ENCODE measurements at places on chromosomes 3 and 15. TPM values are rescaled to one million over a fixed set of nuclear protein-coding genes. Genes with fewer than 3 reads are reported as not detected.

The OR5K2 gene
- not detected for total RNA-seq

The GRM2 gene
- 0.51 TPM for total RNA-seq

The ALDH1A3 gene
- total RNA-seq = 5.8 TPM

The SLC25A36 gene
- 37.4 TPM for total RNA-seq

DNA sequence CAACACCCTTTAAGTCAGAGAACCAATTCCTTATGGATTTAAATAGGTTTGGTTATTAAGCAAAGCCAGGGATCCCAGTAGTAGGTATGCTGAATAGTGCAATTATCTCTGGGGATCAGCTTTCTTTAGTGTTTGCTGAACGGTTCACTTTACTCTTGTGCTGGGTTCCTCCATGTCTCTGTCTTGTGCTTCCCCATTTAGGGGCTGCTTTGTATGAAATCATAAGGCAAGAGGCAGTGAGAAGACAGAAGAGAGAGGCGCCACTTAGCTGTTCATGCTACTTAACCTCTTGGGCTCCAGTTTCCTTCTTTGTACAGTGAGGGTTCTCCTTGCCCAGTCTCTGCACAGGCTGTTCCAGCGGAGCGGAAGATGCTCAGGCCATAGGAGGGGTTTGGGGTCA, 3.5 kb downstream of the ST6GAL1 start:
- H3K27ac ChIP-seq = no peak overlapping the region
- H3K27me3 ChIP-seq = no peaks in the 10 kb centered on the region
- no peak overlapping the region for H3K4me3 ChIP-seq
- DNase-seq = no peak

DNA sequence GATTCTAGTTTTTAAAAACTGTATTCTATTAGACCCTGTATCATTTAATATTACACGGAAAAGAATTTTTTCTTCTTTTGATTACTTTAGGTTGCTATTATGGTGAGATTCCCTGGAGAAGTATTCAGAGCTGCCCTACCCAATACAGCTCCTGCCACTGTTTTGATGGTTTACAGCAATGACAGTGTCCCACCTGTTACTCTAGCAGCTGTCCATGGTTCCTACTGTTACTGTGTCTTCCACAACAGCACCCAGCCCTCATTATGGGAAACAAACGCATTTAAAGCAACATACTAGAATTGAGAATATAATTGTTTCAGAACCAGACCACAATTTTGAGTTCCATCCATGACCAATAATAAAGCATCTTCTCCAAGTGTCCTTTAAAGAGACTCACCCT, 450.7 kb downstream of the SHQ1 start:
- no peak overlapping the region for H3K27ac ChIP-seq
- H3K4me1 ChIP-seq = no peaks in the 10 kb centered on the region
- no peak for DNase-seq

GRCh38 chr15:78837543-78837942, 26.3 kb upstream of the ADAMTS7 start:
- H3K36me3 ChIP-seq = no peaks in the 10 kb centered on the region
- H3K27ac ChIP-seq = no peak overlapping the region
- H3K4me1 ChIP-seq = no peaks in the 10 kb centered on the region

GRCh38 chr15:98350276-98350675, 298.1 kb upstream of the IGF1R start:
- no peaks in the 10 kb centered on the region for H3K36me3 ChIP-seq
- no peak for DNase-seq
- H3K4me1 ChIP-seq = no peaks in the 10 kb centered on the region
- no peak overlapping the region for H3K27ac ChIP-seq

- no peaks in the 10 kb centered on the region for H3K4me1 ChIP-seq
- no peaks in the 10 kb centered on the region for H3K27me3 ChIP-seq
- H3K36me3 ChIP-seq = no peaks in the 10 kb centered on the region
- H3K27ac ChIP-seq = no peak overlapping the region
- DNase-seq = no peak
These were observed 278.7 kb upstream of the SOX2 start for GRCh38 chr3:181432992-181433391.

- no peaks in the 10 kb centered on the region for H3K4me1 ChIP-seq
- H3K27ac ChIP-seq = no peak overlapping the region
- no peaks in the 10 kb centered on the region for H3K36me3 ChIP-seq
- H3K4me3 ChIP-seq = no peak overlapping the region
These were observed 14.9 kb downstream of the KBTBD12 start for GRCh38 chr3:127929818-127930413.

- H3K27ac ChIP-seq = no peak overlapping the region
- H3K4me3 ChIP-seq = no peak overlapping the region
- H3K27me3 ChIP-seq = no peaks in the 10 kb centered on the region
- H3K4me1 ChIP-seq = no peaks in the 10 kb centered on the region
These were observed 43.6 kb downstream of the PDIA5 start for GRCh38 chr3:123110282-123110975.

GRCh38 chr15:88621789-88622604, 857 bp downstream of the AEN start:
- no peaks in the 10 kb centered on the region for H3K27me3 ChIP-seq
- peaks cover 31% of the 10 kb centered on the region for H3K4me1 ChIP-seq
- peak; percentile 40 for DNase-seq

DNA sequence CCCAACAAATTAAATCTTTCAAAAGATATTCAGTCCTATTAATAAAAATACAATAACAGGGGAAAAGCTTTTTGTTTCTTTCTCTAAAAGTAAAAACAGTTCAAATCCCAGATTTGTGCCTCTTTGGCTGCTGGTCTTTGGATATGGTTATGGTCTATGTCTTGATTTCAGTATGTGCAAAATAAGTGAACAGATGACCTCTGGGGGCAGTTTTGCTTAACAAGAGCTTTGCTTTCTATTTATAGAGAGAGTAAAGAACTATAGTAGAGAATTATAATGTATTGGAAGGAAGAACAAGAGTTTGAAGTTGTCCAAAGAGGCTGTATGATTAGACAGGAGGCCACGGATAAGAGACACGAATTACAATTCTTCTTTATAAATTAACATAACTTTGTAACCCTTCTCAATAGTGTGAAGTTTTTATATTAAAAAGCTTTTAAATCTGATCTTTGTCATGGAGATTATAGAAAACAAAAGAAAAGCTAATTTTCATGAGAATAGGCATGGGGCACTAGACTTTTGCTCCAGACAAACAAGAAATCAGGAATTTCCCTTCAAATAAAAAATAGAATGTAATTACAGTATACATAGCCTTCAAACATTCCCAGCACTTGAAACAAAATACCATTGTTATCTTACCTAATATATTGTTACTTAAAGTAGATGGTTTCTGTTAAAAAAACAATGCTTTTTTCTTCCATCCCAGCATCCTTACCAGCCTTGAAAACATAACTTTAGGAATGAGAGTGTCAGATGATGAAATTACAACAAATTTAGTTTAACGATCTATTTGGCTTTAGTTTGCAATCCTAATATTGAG, 432.7 kb upstream of the ARHGEF26 start:
- no peaks in the 10 kb centered on the region for H3K36me3 ChIP-seq
- H3K4me1 ChIP-seq = no peaks in the 10 kb centered on the region
- no peak overlapping the region for H3K27ac ChIP-seq

DNA sequence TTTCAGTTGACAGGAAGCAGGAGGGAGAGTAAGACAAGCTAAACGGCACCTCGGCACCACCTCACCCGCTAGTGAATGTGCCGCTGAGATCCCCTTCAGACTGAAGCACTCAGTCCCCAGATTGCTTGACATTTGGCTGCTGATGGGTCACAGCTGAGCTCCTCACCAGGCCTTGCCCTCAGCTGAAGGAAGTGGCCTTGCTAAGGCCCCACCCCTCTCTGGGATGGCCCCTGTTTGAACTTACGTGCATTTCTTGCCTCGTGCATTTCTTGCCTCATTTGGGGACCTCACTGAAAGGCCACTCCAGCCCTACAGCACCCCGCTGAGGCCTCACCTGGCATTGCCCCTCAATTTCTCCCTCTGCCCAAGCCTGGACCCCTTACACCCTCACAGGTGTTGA, 39.8 kb downstream of the EOGT start:
- H3K4me3 ChIP-seq = no peak overlapping the region
- peaks cover 15% of the 10 kb centered on the region for H3K36me3 ChIP-seq
- DNase-seq = no peak
- H3K27me3 ChIP-seq = peaks cover 19% of the 10 kb centered on the region
- peaks cover 12% of the 10 kb centered on the region for H3K4me1 ChIP-seq

DNA sequence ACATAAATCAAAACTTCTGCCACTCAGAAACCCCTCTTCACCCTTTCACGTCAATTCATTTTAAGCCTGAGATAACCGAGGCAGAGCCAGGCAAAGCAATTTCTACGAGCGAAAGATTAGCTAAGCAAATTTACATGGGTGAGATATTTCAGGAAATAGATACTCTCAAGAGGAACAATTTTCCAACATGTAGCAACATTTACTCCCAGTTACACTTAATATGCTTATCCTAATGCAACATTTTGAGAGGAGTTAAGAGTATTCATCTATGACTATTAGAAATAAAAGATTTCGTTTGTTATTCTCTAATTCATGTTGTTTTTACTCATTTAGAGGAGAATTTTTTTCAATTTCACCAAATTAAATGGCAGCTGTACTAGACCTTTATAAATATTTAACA, 837 bp downstream of the TMC3 start:
- H3K4me3 ChIP-seq = no peak overlapping the region
- H3K36me3 ChIP-seq = no peaks in the 10 kb centered on the region
- H3K27me3 ChIP-seq = no peaks in the 10 kb centered on the region

DNA sequence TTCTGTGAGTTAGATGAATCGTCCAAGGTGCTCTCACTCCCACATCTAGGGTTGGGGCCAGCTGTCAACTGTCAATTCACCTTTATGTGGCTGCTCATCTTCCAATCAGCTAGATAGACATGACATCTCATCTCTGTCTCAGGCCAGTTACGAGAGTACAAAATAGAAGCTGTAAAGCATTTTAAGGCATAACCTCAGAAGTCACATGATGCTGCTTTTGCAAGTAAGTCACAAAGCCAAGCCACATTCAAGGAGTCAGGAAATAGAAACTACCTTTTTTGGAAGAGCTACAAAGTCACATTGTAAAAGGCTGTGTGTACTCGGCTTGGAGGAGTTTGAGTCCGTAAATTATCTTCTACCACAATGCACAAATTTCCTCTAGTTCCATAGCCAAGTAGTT, 5.1 kb upstream of the CCR1 start:
- H3K4me1 ChIP-seq = no peaks in the 10 kb centered on the region
- H3K36me3 ChIP-seq = no peaks in the 10 kb centered on the region
- H3K27me3 ChIP-seq = no peaks in the 10 kb centered on the region
- no peak for DNase-seq

DNA sequence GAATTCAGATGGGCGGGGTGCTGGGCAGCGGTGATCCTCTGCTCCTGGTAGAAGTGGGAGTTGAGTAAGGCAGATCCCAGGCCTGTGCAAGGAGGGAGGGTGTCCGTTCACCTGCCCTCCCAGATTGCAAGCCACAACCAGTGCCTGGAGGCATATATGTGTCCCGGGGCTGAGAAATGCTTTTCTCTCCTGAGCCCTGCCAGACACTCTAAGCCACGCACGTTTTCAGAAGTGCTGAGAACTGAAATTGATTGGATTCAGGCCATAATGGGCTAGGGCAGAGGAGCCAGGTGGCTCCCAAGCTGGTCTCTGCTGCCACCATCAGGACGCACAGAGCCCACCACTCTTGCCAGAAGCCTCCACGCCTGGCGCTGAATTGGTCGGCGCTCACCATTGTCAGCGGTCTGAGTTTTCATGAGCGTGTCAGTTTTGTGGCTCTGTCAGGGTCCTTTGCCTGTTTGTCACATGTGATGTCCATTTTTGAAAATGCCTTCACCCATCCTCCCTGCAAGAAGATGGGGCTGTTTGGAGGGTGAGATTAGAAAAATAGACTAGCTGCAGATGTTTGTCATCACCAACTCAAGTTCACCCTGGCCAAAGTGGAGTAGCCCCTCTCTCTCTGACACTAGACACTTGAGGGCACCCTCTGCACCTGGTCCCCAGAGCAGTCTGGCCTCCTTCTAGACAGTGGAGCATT, 15.4 kb upstream of the BFSP2 start:
- H3K36me3 ChIP-seq = no peaks in the 10 kb centered on the region
- no peak overlapping the region for H3K27ac ChIP-seq
